Activated T-cell treated with anti-CD3 and anti-CD28 coated beads for 48 hours (primary cell): ENCODE measurements at places on chromosomes 11 and 22.

DNA sequence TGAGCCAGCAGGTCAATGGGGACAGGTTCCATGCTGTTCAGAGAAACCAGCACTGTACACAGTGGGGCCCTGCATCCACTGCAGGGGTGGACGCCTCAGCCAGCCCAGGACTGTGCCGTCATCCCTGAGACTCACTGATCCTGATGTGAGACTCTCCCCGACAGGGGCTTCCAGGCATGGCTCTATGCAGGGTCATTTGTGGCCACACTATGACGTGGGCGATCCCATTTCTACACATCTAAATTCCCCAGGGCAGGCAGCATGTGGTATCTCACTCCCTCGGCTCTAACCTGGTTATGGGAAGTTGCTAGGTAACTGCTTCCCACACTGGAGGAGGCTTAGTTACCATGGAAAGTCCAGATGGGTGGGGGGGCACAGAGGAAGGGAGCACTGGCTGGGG lies 14.2 kb upstream of the FAM83F start:
- DNase-seq = no peak

DNA sequence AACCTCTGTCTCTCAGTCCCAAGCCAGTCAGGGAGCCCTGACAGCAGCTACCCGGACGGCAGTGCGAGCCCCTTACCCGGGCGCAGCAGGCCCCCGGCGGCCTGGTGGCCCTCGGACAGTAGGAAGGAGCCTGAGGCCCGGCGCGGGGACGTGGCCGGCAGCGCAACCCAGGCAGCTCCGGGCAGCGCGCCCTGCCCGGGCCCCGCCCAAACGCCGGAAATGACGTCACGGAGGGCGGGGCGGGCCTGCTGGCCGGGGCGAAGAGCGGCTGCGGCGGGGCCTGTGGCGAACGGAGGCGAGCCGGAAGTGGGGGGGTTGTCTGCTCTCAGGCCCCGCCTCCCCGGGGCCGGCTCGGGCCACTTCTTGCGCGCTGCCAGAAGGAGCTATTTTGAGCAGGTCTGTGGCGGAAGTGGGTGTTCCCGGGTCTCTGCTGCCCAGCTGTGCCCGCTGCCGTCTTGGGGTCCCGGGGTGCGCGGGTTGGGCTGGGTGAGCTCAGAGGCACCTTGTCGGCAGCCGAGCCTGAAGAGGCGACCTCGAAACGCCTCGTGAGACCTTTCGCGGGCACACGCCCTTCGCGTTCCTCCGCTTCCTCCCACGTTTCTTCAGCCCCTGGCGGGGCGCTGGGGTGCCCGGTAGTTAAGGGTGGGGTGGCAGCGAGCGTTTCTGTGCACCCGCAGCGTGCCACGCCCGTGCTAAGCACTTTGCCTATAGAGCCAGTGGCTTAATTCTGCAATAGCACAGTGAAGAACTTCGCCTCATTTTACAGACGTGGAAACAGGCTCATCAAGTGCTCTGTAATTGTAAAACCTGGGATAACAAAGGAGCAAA lies at the start of gene C11orf24:
Gene C11orf24 (minus strand): TSS at position 193 of the 828 bp plus-strand sequence. CDS start 8,206 bp downstream, outside the sequence.
- DNase-seq = peak; percentile 95

DNA sequence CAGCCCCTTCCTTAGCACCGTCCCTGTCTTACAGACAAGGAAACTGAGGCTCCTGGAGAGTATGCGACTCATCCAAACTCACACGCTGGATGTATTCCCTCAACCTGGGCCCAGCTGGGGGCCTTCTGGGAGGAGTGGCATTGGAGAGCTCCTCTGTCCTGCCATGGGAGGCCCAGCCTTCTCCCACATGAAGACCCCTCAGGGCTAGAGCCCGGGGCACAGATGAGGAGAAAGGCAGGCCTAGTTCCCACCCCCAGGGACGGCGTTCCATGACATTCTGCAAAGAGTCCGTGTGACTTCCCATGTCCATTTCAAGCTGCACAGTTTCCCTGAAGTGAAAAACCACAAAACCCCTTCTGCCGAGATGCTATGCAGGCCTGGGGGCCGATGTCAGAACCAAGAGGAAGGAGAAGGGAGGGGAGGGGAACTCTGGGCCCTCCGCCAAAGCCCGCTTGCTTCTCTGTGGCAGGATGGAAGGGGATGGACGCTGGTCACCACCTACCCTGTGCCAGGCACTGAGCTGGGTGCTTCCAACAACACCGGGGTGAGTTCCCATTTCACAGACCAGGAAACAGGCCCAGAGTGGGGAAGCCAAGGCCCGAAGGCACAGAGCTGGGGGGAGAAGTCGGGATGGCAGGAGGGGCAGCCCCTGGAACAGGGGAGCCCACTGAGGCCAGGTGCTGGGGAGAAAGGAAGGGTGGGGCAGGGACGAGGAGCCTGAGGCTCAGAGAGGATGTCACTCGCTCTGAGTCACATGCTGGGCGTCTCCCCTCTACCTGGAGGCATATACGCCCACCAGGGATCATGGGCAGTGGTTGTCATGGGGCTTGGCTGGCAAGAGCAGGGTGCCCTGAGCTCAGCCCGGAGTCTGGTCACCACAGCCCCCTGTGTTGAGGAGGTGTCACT lies 15.7 kb downstream of the RAC2 start:
- DNase-seq = no peak

GRCh38 chr22:49724030-49724892 lies 103.4 kb downstream of the BRD1 start:
- peak; percentile 27 for DNase-seq

DNA sequence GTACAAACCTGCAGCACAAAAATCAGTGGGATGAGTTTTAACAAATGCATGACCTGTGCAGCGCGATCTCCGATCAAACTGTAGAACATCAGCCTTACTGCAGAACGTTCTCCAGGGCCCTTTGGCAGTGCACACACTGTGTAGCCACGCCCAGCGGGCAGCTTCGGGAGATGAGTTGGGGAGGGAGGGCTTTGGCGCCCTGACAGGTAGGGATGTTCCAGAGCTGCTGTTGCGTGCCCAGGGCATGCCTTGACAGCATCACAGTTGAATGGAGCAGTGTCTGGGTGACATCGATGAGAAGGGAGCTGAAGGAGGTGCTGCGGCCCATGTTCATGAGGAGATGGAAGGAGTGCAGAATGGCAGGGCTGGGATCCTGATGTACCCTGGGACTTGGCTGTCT lies 80.2 kb downstream of the TBC1D22A start:
- no peak for DNase-seq

DNA sequence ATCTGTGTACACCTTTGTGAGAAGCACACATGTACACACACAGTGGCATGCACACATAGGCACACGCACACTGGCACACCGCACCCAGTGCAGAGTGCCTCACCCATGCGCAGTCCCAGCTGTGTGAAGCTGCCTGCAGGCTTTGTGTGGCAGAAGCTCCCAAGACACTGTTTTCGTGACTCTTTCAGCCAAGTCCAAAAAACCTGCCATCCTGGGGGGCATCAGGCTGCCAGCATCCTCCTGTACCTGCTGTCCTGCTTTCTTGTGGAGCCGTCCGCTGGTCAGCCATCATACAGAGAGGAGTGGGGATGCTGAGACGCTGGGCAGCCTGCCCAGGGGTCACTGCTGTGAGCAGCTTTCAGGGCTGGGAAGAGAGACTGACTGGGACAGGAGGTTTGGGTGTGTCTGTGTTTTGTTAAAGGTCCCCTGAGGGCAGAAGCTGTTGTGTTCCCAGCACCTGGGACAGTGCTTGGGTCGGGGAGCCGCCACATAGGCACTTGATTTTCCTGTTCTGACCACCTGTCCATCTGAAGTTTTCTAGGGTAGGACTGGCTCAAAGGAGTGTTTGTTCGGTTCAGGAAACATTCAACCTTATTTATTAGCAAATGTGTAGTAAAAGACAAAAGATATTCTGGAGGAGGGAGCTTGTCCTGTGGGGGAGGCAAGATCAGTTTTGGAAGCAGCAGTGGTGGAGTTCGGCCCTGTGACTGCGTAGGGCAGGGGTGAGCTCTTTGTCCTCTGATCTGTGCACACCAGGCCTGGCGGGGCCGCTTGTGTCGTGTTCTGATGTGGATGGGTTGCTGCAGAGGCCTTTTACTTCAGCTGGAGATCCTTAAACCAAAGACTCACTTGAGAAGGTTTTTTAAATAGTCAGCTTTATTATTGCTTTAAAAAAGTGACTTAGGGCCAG lies 29.7 kb downstream of the AP2A2 start:
- no peak for DNase-seq
